ENCODE measurements at places on chromosomes 2 and 18.

GRCh38 chr18:29855637-29856036 is 1186.9 kb downstream of the DSC3 start:
- DNase-seq = no peak

GRCh38 chr2:33395655-33396249 is 80.7 kb upstream of the RASGRP3 start:
- DNase-seq = no peak

DNA sequence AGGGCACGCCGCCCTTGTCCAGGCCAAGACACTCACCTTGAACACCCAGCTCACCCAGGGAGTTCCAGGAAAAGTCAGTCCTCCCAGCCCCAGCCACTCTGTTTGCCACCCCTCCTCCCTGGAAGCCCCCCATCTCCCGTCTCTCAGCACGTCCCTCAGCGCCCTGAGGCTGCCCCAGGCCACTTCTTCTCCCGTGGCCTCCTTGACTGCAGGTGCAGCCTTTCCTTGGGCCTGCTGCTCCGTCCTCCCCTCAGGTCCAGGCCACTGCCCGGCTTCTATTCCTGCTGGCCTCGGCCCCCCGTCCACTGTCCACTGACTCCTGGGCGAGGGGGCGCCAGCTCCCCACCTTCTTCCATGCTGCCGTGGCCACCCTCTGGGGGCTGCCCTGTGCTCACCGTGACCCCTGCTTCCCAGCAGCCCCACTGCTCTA is 239.1 kb downstream of the HDAC4 start:
- DNase-seq = no peak

- no peak for DNase-seq
Observed at GRCh38 chr2:238251986-238252385, 12.1 kb upstream of the HES6 start.

- peak; percentile 51 for DNase-seq
Observed at GRCh38 chr2:9311488-9311887, 104.9 kb downstream of the ASAP2 start.

DNA sequence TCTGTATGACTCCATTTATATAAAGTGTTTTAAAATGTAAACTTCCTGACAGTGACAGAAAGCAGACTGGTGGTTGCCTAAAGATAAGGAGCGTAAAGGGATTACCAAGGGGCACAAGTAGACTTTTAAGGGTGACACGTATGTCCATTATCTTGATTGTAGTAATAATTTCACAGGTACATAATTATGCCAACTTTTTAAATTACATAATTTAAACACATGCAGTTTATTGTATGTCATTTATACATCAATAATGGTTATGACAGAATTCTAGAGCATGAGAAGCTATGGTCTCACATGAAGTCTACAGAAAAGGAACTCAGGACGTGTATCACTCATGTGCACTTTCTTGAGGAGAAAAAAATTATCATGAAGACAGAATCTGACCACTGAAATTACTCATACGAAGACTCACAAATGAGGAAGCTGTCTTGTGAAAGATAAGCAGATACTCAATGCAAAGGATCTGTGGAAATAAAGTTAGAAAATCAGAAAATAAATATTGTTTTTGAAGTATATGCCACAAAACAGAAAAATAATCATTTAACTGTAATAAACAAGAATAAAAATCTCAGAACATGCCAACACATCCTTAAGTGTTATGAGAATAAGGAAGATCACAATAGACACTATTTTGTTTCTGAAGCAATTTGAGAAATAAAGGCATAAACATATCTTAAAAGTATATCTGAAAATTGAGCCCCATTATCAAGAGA is 84.4 kb downstream of the TMEM131 start:
- DNase-seq = peak; percentile 8

DNA sequence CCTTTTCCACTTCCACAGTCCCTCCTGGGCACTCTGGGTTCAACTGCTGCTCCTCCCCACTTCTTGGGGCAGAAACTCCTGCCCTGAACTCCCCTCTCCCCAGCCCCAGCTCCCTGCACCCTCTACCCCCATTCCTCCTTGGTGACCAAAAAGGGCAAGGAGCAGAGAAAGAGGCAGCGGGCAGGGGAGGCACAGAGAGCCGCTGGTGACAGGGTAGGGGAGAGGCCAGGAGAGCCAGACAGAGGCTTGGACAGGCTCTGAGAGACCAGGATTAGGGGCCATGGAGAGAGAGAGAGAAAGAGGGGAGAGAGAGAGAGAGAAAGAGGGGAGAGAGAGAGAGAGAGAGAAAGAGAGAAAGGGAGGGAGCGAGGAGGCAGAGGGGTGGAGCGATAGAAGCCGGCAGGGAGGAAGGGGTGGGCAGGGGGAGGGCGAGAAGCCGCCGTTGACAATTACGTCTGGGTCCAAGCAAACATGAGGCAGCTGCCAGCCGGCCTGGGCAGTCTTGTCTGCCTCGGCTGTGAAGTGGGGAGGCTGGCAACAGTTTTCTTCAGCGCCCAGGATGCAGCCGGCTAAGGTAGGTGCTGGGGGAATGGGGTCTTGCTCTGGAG is at the start of gene KCNIP3:
TSS of gene KCNIP3 (plus strand) at position 468 of the 608 bp plus-strand sequence. CDS start at position 560, 92 bp downstream.
- DNase-seq = no peak

DNA sequence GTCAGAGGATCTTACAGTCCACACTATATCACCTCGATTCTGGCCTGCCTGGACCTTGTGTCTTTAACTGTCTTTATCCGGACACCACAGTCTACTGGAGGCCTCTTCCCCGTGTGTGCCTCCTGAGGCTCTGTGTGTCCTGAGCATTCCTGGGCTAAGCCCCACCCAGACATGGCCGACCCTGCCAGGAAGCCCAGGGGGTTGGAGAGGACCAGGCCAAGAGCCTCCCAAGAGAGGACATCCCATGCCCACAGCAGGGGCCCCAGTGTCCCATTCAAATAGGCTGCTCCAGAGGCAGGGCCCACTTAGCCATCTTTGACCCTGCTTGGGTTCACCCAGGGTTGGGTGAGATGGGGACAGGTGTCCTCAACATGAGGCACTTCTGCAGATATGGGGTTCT is 84.7 kb upstream of the OTOS start:
- no peak for DNase-seq

DNA sequence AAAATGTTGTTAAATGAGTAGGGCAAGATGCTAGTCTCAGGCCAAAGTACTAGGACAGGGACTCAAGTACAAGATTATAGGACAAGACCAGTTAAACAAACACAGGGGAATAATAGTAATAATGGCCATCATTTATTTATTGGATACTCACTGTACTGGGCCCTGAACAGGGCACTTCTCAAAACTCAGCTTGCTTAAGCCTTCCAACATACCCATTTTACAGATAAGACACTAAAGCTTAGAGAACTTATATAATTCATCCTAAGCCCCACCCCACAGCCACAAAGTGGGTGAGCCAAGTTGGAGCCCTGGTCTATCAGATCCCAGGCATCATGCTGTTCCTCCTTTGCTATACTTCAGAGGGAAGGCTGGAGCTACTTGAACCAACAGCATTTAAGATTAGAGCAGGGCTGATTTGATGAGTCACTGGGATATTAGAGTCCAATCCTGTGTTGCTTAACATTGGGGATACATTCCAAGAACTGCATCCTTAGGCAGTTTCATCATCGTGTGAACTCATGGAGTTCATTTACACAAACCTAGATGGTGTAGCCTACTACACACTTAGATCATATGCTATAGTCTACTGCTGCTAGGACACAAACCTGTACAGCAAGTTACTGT is 153.6 kb downstream of the MTCL1 start:
- peak; percentile 91 for DNase-seq

GRCh38 chr18:10032331-10033015 is 118.7 kb downstream of the VAPA start:
- DNase-seq = no peak

DNA sequence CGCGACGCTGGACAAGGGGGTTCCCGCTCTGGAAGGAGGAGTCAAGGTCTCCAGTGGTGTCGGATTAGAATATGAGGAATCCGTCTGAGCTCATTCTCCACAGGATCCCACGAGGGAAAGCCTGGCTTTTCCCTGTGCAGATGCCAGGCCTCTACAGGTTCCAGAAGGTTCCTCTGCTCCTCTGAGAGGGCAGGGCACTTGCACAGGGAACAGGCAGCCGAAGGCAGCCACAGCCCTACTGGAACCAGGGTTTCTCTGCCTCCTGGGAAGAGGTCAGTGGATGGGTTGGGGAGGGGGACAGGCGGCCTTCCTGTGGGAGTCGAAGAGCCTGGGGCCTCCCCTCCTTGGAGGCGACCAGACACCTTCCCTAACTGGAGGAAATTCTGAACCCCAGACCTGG is 1.7 kb upstream of the AQP12A start:
- DNase-seq = no peak

DNA sequence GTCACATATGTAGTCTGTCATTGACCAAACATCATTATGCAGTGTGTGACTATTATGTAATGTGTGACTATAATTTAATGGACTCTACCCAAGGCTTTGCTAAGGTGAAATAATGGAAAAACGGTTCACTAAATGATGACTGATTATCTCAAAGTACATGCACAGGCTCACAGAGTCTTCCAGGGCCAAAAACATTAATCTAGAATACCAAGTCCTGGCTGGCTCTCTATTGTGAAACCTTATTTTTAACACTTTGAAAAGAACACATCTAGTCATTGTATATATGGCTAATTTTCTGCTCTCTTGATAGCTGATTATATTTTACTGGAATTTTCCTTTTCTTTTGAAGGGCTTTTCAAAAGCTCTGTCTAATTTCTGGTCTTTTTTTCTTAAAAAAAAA is 102.9 kb upstream of the THUMPD2 start:
- no peak for DNase-seq

GRCh38 chr2:150144546-150145298 is 342.7 kb downstream of the RND3 start:
- DNase-seq = no peak

DNA sequence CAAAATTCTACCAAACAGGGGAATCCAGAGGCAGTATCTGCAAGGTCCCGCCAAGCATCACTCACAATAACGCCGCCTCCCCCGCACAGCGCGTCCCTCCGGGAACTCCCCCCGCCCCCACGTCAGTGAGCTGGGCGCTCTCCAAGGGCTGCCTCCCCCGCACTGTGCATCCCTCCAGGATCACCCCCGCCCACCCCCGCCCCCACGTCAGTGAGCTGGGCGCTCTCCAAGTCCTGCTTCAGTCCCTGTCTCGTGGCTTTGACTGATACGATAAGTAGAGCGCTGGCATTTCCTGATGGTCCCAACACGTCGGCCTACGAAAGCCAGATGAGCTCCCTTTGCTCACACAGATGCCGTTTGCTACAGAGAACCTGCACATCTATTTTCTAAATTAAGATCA is 130.7 kb upstream of the TPO start:
- DNase-seq = no peak

All from HS-27A (cell line).